ENCODE measurements at places on chromosomes 6 and 20. TPM values are rescaled to one million over a fixed set of nuclear protein-coding genes. Genes with fewer than 3 reads are reported as not detected.
A peak's percentile ranks its signal among the peaks of the same experiment; 100 is the strongest.

The RHAG gene
- total RNA-seq = not detected

DNA sequence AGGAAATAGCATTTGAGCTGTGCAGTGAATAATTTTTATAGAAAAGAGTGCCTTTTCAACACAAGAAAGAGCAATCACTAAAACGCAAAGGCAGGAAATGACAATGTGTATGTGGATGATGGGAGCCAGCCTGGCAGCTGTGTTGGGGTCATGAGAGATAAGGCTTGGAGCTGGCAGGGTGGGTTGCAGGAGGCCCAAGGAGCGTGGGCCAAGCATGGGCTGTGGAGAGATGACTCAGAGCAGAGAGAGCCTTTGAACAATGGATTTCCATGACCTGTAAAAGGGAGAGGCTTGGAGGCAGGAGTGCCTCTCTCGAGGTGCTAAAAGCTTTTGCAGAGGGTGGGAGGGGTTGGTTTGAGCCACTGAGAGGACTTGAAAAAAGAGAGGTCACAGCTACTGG is 6.6 kb upstream of the TBC1D7 start:
- peaks cover 6% of the 10 kb centered on the region for H3K4me1 ChIP-seq
- no peaks in the 10 kb centered on the region for H3K27me3 ChIP-seq
- H3K36me3 ChIP-seq = no peaks in the 10 kb centered on the region
- H3K4me3 ChIP-seq = no peak overlapping the region
- no peak overlapping the region for H3K27ac ChIP-seq
- DNase-seq = no peak

The ACAT2 gene
- 6.8 TPM for total RNA-seq

GRCh38 chr20:32068174-32068573 is 16.1 kb downstream of the HCK start:
- no peaks in the 10 kb centered on the region for H3K4me1 ChIP-seq
- no peaks in the 10 kb centered on the region for H3K36me3 ChIP-seq
- no peaks in the 10 kb centered on the region for H3K27me3 ChIP-seq
- no peak for DNase-seq
- H3K4me3 ChIP-seq = no peak overlapping the region

The KHDRBS2 gene
- total RNA-seq = not detected

DNA sequence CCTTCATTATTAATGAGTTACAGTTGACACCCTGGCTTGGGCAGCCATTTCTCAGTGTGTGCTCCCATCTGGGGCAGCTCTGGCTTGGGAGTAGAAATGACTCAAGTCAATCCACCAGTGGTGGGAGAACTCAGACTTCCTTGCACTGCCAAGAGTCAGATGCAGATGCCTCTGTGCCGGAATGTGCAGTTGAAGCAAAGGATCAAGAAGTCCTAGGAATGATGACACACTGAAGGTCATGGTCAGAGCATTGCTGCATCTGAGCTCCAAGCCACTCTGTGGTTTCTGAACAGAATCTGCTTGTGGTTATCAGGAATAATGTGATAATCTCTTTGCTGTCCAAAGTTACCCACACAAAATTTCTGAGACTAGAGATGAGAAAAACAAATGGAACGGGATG is 19.5 kb upstream of the PAX1 start:
- no peaks in the 10 kb centered on the region for H3K4me1 ChIP-seq
- no peaks in the 10 kb centered on the region for H3K36me3 ChIP-seq
- H3K27me3 ChIP-seq = no peaks in the 10 kb centered on the region
- H3K4me3 ChIP-seq = no peak overlapping the region
- DNase-seq = no peak

The SCRT2 gene
- total RNA-seq = not detected

DNA sequence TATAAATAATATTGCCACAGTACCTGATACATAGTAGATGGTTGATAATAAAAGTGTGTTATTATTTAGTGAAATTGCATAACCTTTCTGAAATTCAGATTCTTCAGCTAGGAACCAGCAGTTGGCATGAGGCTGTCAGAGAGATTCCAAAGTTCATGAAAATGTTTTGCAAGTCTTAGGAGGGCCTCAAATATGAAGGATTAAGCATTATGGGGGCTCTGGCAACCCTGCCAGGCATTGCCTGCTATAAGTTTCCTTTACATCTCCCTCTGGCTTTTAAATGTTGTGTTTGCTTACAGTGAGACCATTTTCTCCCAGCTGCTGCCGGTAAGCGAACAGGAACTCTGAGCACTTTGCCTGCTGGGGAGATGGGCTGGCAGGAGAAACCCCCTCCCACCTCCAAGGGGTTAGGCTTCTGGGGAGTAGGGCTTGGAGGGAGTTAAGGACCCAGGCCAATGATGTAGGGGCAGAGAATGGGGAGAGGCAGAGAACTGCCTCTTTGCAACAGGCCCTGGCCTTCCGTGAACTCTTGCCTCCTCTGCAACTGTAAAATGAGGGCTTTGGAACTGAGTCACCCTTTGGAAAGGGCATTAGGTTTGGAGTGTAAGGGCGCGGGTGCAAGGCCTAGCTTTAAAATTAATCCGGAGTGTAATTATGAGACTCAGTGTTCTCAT is 33.2 kb upstream of the KIF3B start:
- H3K27me3 ChIP-seq = no peaks in the 10 kb centered on the region
- H3K4me1 ChIP-seq = no peaks in the 10 kb centered on the region
- no peak for DNase-seq
- H3K36me3 ChIP-seq = no peaks in the 10 kb centered on the region
- no peak overlapping the region for H3K27ac ChIP-seq
- no peak overlapping the region for H3K4me3 ChIP-seq

DNA sequence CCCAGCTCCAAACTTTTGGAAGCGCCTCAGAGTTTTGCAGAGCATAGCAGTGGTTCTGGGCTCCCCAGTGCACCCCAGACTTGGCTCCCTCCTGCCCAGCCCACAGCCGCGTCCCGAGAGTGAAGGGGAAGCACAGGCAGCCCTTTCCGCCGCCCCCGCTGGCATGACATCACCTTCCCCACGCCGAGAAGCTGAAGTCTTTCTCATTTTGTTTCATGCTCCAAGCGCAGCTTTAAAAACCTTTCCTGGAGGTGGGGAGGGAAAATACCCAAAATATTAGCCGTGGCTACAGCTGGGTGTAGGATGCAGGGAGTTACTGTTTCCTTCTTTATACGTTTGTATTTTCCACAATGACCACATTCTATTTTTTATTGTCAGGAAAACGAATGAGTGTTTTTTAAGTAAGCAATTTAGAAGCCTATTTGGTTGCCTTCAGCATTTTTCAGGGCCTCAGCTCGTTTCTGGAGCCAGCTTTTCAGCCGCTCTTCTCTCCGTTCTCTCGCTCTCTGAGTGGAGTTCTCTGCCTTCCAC is 72.9 kb downstream of the SNX5 start:
- no peaks in the 10 kb centered on the region for H3K36me3 ChIP-seq
- H3K27me3 ChIP-seq = no peaks in the 10 kb centered on the region
- H3K27ac ChIP-seq = peak overlapping the region; percentile 81
- DNase-seq = peak; percentile 81

- no peaks in the 10 kb centered on the region for H3K27me3 ChIP-seq
- H3K36me3 ChIP-seq = peaks cover 21% of the 10 kb centered on the region
- no peak overlapping the region for H3K4me3 ChIP-seq
- no peak for DNase-seq
Measured at GRCh38 chr20:47334022-47334551, 22.4 kb downstream of the ZMYND8 start.

GRCh38 chr6:53805725-53806124 is 10.9 kb downstream of the LRRC1 start:
- no peak overlapping the region for H3K27ac ChIP-seq
- H3K27me3 ChIP-seq = no peaks in the 10 kb centered on the region
- no peaks in the 10 kb centered on the region for H3K36me3 ChIP-seq
- DNase-seq = no peak
- H3K4me3 ChIP-seq = no peak overlapping the region

- no peaks in the 10 kb centered on the region for H3K27me3 ChIP-seq
- peaks cover 17% of the 10 kb centered on the region for H3K4me1 ChIP-seq
- H3K27ac ChIP-seq = peak overlapping the region; percentile 51
- peak; percentile 91 for DNase-seq
- no peak overlapping the region for H3K4me3 ChIP-seq
- no peaks in the 10 kb centered on the region for H3K36me3 ChIP-seq
Measured at GRCh38 chr6:11770546-11771466, 7.8 kb downstream of the ADTRP start.

The SLC32A1 gene
- not detected for total RNA-seq

DNA sequence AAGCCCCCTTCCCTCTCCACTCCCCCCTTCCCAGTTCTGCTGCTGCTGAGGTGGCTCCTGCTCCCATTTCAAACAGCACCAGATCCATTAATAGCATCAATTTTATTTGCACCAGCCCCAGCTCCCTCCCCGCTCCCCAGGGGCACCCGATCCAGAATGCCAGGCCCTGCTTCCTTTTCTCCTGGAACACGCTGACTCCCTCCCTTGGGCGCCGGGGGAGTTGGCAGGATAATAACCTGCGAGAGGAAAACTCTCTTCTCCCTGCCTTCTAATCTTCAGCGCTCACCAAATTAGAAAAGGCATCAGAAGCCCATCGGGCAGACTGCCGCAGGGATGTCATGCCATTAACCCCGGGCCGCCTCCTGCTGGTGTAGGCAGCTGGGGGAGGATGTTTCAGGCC is 77.8 kb downstream of the NCR2 start:
- H3K27ac ChIP-seq = no peak overlapping the region
- no peak overlapping the region for H3K4me3 ChIP-seq
- peaks cover 37% of the 10 kb centered on the region for H3K27me3 ChIP-seq
- H3K4me1 ChIP-seq = no peaks in the 10 kb centered on the region

The ZNF334 gene
- total RNA-seq = 0.87 TPM

The FAM83B gene
- total RNA-seq = 0.27 TPM

The MYB gene
- 0.12 TPM for total RNA-seq

The MCHR2 gene
- not detected for total RNA-seq

- no peaks in the 10 kb centered on the region for H3K36me3 ChIP-seq
- H3K27me3 ChIP-seq = peaks cover 12% of the 10 kb centered on the region
- H3K27ac ChIP-seq = no peak overlapping the region
- no peak for DNase-seq
Measured at GRCh38 chr6:71049198-71049770, 92.4 kb upstream of the B3GAT2 start.

DNA sequence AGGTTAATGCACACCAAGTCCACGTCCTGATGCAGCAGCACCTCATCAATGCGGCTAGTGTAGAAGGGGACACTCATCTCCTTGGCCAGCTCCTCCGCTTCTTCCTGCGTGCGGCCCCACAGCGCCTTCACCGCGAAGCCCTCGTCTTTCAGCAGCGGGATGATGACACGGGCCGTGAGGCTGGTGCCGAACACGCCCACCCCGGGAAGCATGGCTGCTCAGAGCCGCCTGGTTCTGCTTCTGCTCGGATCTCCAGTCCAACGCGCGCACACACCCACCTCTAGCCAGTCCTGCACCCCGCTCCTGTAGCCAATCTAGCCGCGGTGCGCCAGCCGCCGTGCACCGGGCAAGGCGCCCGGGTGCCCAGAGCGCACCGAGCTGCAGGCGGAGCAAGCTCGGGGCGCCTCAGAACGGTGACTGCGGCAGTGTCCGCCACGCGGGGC is 700 bp downstream of the GFOD1 start:
- H3K27me3 ChIP-seq = no peaks in the 10 kb centered on the region
- H3K36me3 ChIP-seq = no peaks in the 10 kb centered on the region
- peak overlapping the region; percentile 86 for H3K4me3 ChIP-seq
- peaks cover 13% of the 10 kb centered on the region for H3K4me1 ChIP-seq

The AGER gene
- 1.6 TPM for total RNA-seq

GRCh38 chr6:16208989-16209388 is 29.4 kb upstream of the GMPR start:
- H3K36me3 ChIP-seq = no peaks in the 10 kb centered on the region
- H3K4me3 ChIP-seq = no peak overlapping the region
- no peaks in the 10 kb centered on the region for H3K27me3 ChIP-seq

- no peak for DNase-seq
- H3K36me3 ChIP-seq = no peaks in the 10 kb centered on the region
- H3K27ac ChIP-seq = no peak overlapping the region
- H3K27me3 ChIP-seq = no peaks in the 10 kb centered on the region
Measured at GRCh38 chr6:52374247-52374646, 12.3 kb downstream of the PAQR8 start.

DNA sequence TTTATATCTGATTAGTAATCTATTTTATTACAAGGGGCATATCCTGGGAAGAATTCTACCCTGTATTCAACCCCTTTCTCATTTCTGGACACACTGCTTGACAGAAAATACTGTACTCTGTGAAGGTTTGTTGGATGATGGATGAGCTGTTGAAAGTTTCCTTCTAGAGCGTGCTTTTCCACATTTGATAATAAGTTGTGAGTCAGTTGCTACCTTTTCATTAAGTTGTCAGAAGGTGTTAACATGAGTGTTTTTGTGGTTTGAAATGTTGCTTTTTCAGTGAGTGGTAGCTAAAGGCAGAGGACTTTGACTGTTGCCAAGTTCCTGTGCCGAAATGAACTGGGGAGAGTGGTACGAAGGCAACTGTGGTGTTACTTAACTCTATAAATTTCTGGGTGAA is 3.9 kb upstream of the ECI2 start:
- H3K27ac ChIP-seq = no peak overlapping the region
- H3K4me3 ChIP-seq = no peak overlapping the region
- no peaks in the 10 kb centered on the region for H3K36me3 ChIP-seq
- H3K4me1 ChIP-seq = no peaks in the 10 kb centered on the region
- DNase-seq = no peak

- H3K36me3 ChIP-seq = no peaks in the 10 kb centered on the region
- no peak overlapping the region for H3K27ac ChIP-seq
- H3K4me3 ChIP-seq = no peak overlapping the region
- DNase-seq = no peak
Measured at GRCh38 chr20:11972478-11972877, 54.8 kb downstream of the BTBD3 start.

GRCh38 chr6:143556529-143556928 is 45.0 kb upstream of the FUCA2 start:
- DNase-seq = no peak
- no peaks in the 10 kb centered on the region for H3K36me3 ChIP-seq
- H3K27me3 ChIP-seq = no peaks in the 10 kb centered on the region
- H3K4me1 ChIP-seq = peaks cover 12% of the 10 kb centered on the region

GRCh38 chr6:109165392-109165974 is 70.2 kb downstream of the CEP57L1 start:
- H3K4me3 ChIP-seq = no peak overlapping the region
- peaks cover under 1% of the 10 kb centered on the region for H3K36me3 ChIP-seq
- H3K27me3 ChIP-seq = no peaks in the 10 kb centered on the region
- no peaks in the 10 kb centered on the region for H3K4me1 ChIP-seq
- peak; percentile 12 for DNase-seq

The DEFB132 gene
- total RNA-seq = 0.59 TPM

GRCh38 chr20:5400164-5400762 is 83.5 kb upstream of the PROKR2 start:
- no peak overlapping the region for H3K27ac ChIP-seq
- H3K4me3 ChIP-seq = no peak overlapping the region
- no peak for DNase-seq

- H3K27ac ChIP-seq = no peak overlapping the region
- DNase-seq = no peak
- H3K27me3 ChIP-seq = no peaks in the 10 kb centered on the region
- no peaks in the 10 kb centered on the region for H3K4me1 ChIP-seq
Measured at GRCh38 chr20:4949833-4950178, 51.5 kb downstream of the SLC23A2 start.

- H3K36me3 ChIP-seq = no peaks in the 10 kb centered on the region
- no peak overlapping the region for H3K27ac ChIP-seq
- no peaks in the 10 kb centered on the region for H3K4me1 ChIP-seq
- no peak for DNase-seq
- H3K4me3 ChIP-seq = no peak overlapping the region
Measured at GRCh38 chr6:156046268-156046665, 590.6 kb upstream of the NOX3 start.

GRCh38 chr6:28838289-28838633 is 85.5 kb downstream of the TRIM27 start:
- H3K27ac ChIP-seq = peak overlapping the region; percentile 81
- H3K4me3 ChIP-seq = peak overlapping the region; percentile 53
- peaks cover 68% of the 10 kb centered on the region for H3K27me3 ChIP-seq
- peak; percentile 21 for DNase-seq
- no peaks in the 10 kb centered on the region for H3K36me3 ChIP-seq

The NKAPL gene
- total RNA-seq = 5.6 TPM

All from heart left ventricle (tissue), 16 donors.